ENCODE measurements at places on chromosomes 3 and 15.
A peak's percentile ranks its signal among the peaks of the same experiment; 100 is the strongest.

DNA sequence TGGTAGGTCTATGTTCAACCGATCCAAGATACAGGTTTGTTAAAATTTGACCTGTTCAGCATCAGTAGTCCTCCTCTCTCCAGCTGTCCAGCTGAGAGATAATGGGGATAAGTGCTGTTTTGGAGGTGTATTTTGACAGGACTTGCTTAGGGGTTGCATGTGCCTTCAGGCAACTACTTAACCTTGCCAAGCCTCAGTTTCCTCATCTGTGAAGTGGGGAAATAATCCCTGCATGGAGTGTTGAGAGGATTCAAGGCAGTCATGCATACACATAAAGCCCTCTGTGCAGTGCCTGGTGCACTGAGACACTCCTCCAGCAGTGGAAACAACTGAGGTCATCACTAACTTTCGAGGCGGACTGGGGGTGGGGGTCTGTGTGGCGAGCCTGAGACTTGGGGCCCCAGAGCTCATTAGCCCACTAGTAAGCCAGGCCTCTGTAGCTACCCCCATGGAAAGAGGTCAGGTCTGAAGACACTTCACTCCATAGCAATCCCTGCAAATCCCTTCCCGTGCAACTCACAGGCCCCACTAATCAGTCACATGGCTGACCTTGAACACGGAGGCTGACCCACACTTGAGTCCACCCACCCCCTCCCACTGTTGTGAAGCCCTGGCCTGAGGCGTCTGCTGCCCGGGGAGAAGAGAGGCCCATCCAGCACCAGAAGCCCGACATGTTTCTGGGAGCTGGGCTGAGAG lies 25.9 kb upstream of the SLC6A6 start:
- DNase-seq = no peak

- no peak for DNase-seq
Measured at GRCh38 chr3:127147291-127147885, 45.5 kb upstream of the PRR23E start.

GRCh38 chr3:127342735-127343134 lies 54.9 kb upstream of the PRR20G start:
- DNase-seq = no peak

DNA sequence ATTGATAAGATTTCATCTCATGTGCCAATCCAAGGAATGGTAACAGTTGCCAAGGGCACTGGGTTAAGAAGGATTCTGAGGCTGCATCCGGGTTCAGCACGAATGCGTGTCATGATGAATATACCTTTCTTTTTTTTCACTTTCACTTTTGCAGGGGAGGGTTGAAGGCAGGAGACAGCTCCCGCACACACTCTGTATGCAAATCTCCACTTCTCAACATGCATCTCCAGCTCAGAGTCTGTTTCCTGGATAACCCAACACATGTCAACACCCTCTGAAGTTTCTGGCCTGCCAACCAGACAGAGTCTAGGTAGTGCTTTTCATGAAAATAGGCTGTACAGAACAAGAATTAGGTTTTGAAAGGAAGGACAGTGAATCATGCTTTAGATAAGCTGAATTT lies 21.6 kb downstream of the B4GALT4 start:
- no peak for DNase-seq

GRCh38 chr15:51935466-51936104 lies 36.0 kb downstream of the LEO1 start:
- DNase-seq = no peak

DNA sequence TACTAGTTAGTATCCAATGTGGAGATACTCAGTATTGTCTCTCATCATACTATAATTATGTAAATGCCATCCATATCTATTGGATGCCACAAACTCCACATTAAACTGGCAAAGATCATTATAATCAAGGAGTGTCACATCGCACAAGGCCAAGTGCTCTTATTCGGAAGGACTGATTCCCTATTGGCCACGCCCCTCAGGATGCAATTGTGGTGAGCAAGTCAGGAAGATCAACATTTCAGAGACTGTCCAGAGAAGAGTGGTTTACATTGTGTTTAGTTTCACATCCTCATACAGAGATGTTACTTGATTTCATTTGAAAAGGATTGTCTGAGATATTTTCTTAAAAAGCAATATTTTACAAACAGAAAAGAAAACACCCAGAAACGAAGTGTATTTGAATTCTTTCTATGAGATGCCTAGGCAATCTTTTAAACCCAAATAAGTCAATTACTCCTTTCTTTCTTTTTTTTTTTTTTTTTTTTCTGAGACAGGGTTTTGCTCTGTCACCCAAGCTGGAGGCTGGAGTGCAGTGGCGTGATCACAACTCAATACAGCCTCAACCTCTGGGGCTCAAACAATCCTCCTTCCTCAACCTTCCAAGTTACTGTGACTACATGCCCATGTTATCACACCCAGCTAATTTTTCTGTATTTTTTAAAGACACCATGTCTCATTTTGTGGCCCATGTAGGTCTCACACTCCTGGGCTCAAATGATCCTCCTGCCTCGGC lies 369.1 kb downstream of the RBMS3 start:
- DNase-seq = no peak

DNA sequence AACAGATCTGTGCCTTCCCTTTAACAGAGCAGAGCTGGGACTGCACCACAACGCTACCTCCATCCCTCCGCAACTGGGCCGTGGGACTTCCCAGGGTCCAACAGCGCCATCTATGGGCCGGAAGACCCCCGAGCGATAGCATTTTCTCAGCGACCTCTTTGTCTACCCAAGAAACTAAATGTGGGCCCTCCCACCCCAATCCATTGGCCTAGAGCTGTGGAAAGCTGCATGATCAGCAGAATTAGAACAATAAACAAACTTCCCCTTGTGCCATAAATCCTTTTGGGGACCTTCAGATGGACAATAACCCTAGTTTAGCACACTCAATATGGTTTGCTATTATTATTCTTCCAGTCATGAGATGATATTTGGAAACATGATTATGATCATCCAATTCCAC lies 74.8 kb upstream of the NTRK3 start:
- DNase-seq = no peak

DNA sequence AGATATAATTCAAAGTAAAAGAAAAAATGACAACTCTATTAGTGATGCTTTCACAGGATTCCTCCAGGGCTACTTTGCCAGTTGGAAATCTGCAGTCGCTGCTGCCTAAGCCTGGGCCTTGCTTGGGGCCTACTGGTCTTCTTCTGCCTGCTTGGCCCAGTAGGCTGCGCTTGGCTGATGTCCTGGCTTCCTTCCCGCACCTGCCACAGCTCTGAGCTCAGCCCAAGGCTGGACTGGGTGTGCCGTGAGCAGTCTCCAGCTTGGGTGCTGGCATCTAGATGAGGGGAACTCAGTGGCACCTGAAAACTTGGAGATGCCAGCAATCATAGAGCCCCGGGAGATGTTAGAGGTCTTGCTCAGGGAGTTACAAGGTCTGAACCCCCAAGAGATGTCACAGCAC lies 108.3 kb downstream of the BCHE start:
- no peak for DNase-seq

GRCh38 chr3:114582929-114583328 lies 289.1 kb downstream of the TIGIT start:
- DNase-seq = no peak

- no peak for DNase-seq
Measured at GRCh38 chr15:69590932-69591524, 138.4 kb downstream of the RPLP1 start.

- DNase-seq = no peak
Measured at GRCh38 chr15:41666353-41666920, 6.2 kb downstream of the MGA start.

DNA sequence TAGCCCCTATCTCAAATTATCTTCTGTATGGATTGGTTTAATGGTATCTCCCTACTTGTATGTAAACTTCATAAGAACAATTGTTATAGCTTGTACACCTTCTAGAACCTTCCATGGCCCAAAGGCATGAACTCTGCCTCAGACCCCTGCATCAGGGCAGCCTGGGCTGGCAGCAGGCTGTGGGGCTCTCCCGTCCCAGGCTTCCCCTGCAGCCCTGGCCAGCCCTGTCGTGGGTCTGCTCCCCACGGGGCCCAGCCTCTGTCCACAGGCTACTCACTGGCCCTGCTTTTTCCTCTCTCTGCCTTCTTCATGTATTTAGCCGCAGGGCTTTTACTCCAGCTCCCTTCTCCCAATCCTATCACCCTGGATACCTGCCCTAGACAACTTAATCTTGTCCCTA lies 4.4 kb downstream of the SCN5A start:
- DNase-seq = no peak

- DNase-seq = peak; percentile 78
Measured at GRCh38 chr3:102979682-102980354, 545.0 kb downstream of the ZPLD1 start.

DNA sequence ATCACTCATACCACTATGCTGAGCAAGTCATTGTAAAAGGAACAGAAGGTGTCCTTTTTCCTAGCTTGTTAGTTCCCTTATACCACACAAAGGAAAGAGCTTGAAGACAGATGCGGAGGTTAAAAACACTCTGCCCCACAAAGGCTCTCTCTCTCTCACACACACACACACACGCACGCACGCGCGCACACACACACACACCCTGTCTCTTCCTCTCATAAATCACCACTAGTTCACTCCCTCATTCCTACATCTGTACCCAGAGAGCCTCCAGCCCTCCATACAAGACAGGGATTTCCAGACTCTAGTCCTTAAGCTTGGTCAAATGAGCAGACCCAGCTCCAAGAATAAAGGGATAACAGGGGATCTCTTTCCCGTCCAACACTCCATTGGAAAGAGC lies 120.1 kb upstream of the THBS1 start:
- no peak for DNase-seq

DNA sequence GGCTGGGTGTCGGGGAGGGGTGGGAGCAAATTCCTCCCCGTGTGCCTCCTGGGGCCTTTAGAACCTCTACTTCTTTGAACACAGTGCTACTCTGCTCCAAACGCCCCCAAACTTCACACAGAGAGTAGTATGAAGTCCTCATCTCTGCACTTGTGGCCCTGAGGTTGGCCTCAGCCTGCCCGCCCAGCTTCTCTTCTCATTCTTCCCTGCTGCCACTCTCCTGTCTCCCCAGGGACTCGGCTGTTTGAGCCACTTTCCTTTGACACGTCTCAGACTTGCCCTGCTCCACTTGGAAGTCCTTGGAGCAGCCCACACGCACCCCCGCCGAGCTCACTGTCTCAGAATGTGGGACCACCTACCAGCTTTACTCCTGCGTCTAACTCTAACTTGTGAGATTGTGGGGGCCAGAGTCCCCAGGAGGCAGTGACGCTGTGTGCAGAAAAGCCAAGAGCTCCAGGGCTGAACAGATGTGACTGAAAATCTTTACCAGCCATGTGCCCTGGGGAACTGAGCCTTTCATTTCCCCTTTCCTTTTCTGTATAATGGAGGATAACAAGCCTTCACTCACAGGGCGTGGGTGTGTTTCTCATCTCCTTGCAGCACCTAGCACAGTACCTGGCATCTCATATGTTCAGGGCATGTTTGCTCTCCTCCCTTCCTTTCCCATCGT lies 233.6 kb upstream of the CTDSPL start:
- no peak for DNase-seq

DNA sequence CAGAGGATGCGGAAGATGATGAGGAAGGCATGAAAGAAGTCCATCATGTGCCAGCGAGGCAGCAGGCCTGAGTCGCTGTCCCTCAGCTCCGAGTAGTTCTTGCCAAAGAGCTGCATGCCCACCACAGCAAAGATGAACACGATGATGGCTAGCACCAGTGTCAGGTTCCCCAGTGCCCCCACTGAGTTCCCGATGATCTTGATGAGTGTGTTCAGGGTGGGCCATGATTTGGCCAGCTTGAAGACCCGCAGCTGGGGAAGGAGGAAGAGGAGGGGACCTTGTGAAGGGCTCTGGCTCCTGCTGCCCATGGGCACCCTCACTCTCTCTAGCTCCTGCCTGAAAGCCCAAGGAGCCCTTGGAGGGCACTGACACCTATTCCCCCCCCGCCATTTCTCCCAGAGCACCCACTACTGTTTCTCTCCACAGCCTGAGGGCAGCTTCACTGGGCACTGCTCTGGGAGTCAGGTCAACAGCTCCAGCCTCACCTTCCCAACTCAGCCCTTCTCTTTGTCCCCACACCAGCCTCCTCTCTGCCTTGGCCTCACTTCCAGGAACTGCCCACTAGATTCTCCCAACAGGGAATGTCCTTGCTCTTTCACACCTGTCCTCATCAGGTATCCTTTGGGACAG lies 63.6 kb downstream of the SCN5A start:
- DNase-seq = peak; percentile 28

GRCh38 chr3:190449801-190450200 lies at the start of gene TMEM207:
TMEM207 (minus strand) TSS chr3:190449901; CDS start chr3:190449809, 92 bp downstream.
- no peak for DNase-seq

- no peak for DNase-seq
Measured at GRCh38 chr3:10249833-10250232, 1.6 kb downstream of the TATDN2 start.

- DNase-seq = no peak
Measured at GRCh38 chr3:188090620-188091309, 63.2 kb upstream of the LPP start.

GRCh38 chr15:39251413-39252133 lies 329.3 kb upstream of the THBS1 start:
- DNase-seq = no peak

DNA sequence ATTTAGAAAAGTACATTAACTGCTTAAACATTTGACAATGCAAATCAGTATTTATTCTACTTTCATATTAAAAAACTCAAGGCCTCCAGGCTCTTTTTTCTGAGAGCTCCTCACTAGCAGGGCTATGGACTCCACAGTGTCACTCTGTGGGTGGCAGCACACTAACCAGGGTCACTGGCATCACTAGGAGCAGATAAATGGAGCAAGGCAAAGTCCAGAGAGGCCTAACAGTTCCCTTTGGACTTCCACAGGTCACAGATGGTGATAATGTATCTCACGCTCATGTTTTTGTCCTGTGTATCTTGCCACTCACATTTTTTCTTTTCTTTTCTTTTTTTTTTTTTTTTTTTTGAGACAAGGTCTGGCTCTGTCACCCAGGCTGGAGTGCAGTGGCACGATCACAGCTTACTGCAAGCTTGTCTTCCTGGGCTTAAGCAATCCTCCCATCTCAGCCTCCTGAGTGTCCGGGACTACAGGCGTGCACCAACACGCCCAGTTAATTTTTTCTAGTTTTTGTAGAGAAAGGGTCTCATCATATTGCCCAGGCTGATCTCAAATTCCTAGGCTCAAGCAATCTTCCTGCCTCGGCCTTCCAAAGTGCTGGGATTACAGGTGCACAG lies 7.8 kb downstream of the SPG21 start:
- no peak for DNase-seq

DNA sequence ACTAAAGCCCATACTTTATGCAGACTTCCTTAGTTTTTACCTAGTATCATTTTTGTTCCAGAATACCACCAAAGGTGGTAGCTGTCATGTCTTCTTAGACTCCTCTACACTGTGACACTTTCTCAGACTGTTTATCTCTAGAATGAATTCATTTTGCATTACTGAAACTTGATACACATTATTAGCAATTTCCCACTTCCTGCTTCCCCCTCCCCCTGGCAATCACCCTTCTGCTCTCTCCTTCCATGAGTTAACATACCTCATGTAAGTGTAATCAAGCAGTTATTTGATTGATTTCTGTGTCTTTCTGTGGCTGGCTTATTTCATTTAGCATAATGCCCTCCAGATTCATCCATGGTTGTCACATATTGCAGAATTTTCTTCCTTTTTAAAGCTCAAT lies 204.9 kb downstream of the STAG1 start:
- DNase-seq = no peak

GRCh38 chr3:183324083-183324482 lies 71.0 kb downstream of the B3GNT5 start:
- DNase-seq = no peak

Measured in psoas muscle (tissue), 8 donors.